Skin of body (tissue), 3 donors: ENCODE measurements at places on chromosomes 16 and 17.
A peak's percentile ranks its signal among the peaks of the same experiment; 100 is the strongest.

DNA sequence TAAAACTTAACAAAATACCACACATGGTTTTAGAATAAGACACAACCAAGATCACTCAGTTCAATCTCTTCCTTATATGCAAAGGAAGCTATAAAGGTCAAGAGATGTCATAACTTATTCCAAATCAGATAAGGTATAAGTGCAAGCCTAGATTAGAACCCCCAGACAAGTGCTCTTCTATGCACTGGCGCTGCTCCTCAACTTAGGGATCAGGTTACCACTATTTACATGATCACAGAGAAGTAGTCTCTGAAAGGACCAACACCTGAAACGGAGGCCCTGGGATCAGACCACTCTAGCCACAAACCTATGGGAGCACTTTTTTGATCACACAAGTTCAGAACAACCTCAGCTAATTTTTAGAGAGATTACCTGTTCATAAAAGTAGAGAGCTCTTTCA, 16.6 kb downstream of the COPS3 start:
- no peak for DNase-seq

DNA sequence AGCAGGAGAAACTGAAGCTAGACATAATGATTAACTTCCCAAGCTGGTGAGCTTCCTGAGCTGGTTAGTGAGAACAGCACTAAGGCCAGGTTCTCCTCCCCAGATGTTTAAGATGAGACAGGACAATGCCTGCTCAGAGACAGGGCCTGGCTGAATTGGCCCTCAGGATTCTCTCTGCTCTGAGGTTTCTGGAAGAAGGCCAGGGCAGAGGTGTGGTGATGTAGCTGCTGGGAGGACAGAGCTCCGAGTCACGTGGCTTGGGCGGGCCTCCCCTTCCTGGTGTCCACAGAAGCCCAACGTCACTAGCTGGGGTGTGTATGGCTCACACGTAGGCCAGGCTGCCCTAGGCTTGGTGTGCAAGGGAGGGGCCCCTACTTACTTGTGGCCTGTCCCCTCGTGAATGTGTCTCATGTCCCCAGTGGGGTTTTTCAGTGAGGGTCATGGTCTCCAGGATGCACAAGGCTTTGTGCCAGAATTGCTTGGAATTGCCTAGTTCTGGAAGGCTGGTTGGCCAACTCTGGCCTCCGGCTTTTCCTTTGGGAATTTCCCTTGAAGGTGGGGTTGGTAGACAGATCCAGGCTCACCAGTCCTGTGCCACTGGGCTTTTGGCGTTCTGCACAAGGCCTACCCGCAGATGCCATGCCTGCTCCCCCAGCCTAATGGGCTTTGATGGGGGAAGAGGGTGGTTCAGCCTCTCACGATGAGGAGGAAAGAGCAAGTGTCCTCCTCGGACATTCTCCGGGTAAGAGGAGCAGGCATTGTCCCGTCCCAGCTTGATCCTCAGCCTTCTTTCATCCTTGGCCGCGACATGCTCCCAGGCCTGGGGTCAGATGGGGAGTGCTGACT, 3.4 kb downstream of the NOD2 start:
- DNase-seq: no peak

DNA sequence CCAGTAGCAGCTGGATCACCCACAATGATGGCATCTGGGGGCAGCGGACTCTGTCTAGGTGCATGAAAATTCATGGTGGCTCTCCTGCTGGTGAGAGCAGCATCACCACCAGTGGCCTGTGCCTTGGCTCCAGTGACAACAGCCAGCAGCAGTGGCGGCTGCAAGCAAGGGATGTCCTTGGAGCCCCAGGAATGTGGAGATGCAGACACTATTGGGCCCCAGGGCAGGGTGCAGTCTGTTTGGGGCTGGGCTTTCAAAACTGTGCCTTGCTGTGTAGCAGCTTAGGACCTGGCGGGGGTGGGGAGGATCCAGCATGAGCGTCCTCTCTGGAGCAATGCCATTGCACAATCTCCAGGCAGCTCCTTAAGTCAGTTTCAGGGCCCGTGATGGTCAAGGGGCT, 199.7 kb downstream of the CHD9NB start:
- DNase-seq: no peak

GRCh38 chr17:39143552-39144093, 7.8 kb downstream of the PLXDC1 start:
- DNase-seq: peak; percentile 21

- no peak for DNase-seq
These were observed 42.5 kb downstream of the TMEM11 start for GRCh38 chr17:21171309-21171922.

GRCh38 chr17:11682646-11683045, 84.4 kb downstream of the DNAH9 start:
- peak; percentile 5 for DNase-seq

DNA sequence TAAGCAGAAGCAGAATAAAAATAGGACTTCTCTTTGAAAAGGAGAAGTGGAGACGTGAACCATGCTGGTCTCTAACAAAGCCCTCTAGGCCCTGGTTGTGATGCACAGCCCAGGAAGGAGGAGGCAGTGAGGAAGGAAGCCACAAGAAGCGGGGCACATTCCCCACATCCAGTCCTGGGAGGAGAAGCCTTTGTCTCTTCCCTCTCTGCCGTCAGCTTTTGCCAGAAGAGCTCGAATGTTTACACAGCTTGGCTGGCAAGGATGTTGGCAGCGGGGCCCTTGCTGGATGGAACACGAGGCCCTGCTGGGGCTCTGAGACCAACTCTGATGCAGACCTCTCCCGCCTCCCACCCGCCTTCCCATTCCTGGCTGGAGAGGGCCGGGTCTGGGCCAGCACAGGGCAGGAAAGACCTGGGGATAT, 91.3 kb downstream of the MAF start:
- no peak for DNase-seq

- DNase-seq: no peak
These were observed 19.0 kb downstream of the MEAK7 start for GRCh38 chr16:84485255-84486010.

GRCh38 chr17:71759422-71760060, 361.3 kb upstream of the SOX9 start:
- DNase-seq: no peak

GRCh38 chr17:3017936-3018335, 45.5 kb downstream of the OR1D5 start:
- DNase-seq: no peak

GRCh38 chr16:78024159-78024558, 1.8 kb downstream of the CLEC3A start:
- no peak for DNase-seq

DNA sequence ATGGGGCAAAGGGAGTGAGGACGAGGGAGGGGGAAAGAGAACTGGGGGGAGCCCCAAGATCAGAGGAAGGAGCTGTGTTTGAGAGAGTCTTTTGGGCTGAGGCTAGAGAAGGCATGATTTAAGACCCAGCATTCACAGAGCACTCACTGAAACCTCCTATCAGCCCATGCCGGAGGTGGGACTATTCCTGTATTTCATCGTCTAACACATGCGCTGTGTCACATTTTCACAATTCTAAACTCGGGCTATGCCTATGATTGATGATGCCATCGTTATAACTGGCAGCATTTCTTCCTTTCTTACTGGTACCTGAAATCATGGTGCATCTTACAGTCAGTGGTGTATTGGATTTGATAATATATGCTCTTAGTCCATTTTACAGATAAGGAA, 3.5 kb downstream of the FAM171A2 start:
- DNase-seq: no peak
